ENCODE measurements at places on chromosomes 4 and X.

- no peak for DNase-seq
These were observed 32.0 kb downstream of the ABCE1 start for GRCh38 chr4:145130130-145130529.

DNA sequence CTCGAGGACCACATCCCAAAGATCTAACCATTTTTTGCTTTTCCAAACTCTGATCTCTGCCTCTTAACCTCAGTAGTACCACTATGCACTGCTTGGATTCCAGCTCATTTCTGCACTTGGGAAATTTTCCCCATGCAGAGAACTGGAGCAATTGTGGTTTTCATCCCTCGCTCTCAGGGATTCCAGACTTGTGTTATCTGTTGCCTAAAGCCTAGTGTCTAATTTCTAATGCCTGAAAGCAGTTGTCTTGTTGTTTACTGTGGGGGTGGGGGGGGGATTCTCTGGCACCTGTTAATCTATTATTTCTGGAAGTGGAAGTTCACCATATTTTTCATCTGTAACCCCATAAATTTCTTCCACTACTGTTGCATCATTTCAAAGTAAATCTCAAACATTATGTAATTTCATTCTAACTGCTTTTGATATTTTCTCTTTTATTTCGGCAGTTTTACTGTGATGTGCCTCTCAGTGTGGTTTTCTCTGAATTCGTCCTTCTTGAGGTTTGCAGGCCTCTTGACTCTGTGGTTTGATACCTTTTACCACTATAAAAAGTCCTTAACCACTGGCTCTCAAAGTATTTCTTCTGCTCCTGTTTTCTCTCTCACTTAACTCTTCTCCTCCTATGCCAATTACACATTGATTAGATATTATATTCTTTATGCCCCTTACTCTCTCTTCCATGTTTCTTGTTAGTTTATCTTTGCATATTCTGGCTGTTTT, 205.6 kb upstream of the EOLA2 start:
- no peak for DNase-seq

DNA sequence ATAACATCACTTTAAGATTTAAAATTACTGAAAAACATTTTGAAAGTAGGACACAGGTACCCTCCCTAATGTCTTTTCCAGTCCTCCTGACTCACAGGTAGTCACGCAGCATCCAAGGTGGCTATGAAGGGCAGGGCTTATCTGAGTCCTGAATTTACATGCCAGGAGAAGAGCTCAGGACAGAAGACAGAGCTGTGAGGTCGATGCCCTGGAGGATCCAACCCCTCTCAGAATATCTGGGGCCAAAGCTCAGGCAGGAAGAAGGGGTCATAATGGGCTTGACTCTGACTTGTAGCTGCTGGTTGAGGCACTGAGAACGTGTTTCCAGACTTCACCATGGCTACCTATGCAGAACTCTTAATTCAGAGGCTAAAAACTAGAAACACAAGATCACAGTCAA, 177.5 kb downstream of the AASDH start:
- DNase-seq, result no peak

GRCh38 chr4:25914670-25915352, 791 bp downstream of the SMIM20 start:
- no peak for DNase-seq

- no peak for DNase-seq
These were observed 5.1 kb upstream of the FAM184B start for GRCh38 chr4:17786567-17786966.

DNA sequence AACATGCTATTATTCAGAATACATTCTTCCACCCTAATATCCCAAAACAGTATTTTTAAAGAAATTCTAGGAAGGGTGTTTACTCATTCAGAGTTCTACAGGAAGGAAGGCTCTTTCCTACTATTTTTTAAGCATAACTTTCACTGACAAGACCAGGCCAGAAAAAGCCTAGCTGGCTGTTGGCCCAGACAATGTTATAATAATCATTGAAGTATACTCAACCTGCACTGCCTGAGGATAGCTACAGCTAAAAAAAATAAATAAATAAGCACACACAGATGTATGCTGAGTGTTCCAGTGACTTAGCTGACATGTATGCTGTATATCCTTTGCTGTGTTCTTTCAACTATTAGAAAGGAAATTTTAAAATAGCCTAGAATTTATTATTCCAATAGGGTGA, 145.8 kb upstream of the SPRY1 start:
- no peak for DNase-seq
